NCI-H2081 (cell line): ENCODE measurements at places on chromosomes 12 and 14.

- no peak for DNase-seq
Measured at GRCh38 chr12:43159506-43159905, 392.5 kb downstream of the ADAMTS20 start.

GRCh38 chr14:54230645-54231044 is 166.2 kb upstream of the CDKN3 start:
- DNase-seq = no peak

- DNase-seq = no peak
Measured at GRCh38 chr12:24480766-24481449, 468.0 kb downstream of the BCAT1 start.

DNA sequence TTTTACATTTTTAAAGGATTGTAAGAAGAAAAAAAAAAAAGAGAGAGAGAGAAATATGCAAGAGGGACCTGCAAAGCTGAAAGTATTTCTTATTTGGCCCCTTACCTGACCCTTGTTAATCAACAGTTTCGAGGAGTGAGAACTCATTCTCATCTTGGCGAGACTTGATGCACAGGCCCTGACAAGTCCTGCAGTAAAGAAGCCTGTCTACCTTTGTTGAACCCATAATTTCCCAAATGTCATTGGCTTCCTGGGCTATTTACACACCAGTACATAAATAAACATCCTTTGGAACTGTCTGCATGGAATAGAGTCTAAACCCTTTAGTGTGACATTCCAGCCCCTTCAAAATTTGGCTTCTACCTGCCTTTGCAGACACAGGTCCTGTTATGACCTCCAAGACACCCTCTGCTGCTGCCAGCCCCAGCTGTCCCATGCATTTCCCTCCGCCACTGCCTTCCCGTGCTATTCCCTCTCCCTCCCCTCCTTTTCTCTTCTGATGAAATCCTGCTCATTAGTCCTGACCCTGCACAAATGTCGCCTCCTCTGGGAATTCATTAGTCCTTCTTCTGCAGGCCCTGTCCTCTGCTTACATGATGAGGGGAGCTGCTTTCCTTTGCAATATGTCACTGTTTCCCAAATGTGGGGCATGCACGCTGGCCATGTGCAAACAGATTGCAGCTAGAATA is 35.1 kb downstream of the MYL2 start:
- no peak for DNase-seq

DNA sequence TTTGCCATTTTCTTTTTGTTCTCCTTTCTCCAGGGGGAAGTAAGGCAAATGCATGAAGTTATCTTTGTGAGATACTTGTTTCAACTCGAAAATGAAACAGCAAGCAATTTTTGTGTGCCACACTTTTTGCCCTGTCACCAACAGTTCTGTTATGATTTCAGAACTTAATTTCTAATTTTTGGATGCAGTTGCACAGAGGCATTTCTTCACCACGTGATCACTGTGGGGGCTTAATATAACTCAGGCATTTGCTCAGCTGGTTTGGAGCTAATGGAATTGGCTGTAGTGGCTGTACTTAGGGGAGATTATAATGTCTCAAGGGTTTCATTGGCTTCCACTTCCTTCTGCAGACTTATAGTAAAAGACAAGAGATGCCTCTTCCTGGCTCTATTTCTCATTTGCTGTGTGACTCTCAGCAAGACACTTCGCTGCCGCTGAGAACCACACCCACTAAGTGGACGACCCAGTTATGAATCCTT is 452.4 kb downstream of the RAD51B start:
- DNase-seq = no peak

DNA sequence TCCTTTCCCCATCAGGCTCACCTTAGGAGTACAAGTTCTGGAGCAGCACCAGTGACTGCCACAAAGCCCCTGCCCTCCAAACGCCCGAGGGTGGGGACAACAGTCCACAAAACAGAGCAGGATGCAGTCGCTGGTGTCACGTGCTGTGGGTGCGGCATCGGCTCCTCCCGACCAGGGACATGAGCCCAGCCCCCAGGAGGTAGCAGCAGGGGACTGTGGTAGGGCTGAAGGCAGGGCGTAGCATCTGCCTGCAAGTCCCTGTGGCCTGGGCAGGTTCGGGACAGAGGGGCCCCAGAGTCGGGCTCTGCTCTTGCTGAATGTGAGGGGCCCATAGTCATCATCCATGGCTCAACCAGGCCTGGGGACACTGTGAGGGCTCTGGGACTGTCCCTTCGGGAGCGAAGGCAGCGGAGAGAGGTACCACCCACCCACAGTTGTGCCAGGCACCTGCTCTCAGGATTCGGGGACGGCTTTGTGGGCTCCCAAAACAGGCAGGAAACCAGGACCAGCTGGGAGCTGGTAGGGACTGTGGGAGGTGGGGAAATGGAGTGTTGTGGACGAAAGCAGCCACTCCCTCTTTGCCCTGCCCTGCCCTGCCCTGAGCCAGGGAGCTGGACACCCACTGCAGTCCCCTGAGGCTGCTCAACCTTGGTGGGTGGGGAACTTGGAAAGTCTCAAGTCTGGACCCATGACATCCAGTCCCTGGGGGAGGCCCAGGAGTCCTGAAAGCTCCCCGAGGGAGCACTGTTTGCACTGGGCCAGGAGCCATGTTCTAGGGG is 30.7 kb downstream of the FBRSL1 start:
- no peak for DNase-seq

DNA sequence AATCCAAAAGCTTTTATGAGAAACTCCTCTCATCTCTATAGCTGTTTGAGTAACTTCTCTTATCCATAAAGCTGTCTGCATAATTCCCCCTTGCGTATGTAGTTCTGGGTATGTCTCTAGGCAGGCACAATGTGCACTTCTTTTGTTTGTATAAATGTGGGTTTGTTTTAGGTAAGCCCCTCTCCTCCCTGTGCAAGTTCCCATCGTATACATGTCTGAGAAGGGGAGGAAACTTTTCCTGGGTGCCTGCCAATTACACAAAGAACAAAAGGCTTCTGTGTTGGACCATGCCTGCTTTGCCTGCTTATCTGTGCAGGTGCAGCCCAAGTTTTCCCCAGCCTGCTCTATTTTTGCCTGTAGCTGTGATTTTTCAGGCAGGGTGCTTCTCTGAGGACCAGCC is 96.7 kb downstream of the CCER1 start:
- peak; percentile 11 for DNase-seq

- DNase-seq = no peak
Measured at GRCh38 chr12:51185171-51185717, 12.3 kb upstream of the TFCP2 start.

- DNase-seq = no peak
Measured at GRCh38 chr14:52268279-52269061, 972 bp downstream of the PTGDR start.

DNA sequence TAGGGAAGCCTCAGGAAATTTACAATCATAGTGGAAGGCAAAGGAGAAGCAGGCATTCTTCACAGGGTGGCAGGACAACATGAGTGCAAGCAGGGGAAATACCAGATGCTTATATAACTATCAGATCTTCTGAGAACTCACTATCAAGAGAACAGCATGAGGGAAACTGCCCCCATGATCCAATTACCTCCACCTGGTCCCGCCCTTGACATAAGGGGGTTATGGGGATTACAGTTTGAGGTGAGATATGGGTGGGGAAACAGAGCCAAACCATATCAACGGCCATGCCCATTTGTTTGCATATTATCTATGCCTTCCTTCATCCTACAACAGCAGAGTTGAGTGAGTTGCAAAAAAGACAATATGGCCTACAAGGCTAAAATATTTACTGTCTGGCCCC is 140.2 kb upstream of the CCDC196 start:
- DNase-seq = no peak

- no peak for DNase-seq
Measured at GRCh38 chr14:75323571-75323970, 44.9 kb downstream of the FOS start.

DNA sequence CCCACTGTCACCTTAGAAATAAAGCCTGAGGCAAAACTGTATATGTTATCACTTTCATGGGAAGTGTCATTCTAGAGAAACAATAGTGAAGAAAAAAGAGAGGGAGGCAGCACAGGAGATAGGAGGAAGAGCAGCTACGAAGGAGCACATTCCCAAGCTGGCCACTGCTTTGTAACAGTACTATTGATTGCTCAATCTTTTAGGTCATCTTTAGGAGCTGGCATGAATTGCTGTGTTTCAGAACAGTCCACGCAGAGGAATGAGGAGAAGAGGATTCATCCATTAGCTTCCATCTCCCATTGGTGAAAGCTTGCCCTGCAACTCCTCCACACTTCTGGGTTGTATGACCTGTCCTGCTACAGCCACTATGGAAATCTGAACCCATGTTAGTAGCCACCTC is 372.5 kb upstream of the DDHD1 start:
- no peak for DNase-seq

- DNase-seq = no peak
Measured at GRCh38 chr14:99387880-99388279, 92.8 kb downstream of the SETD3 start.

GRCh38 chr12:53499266-53500141 is at the start of gene MAP3K12:
MAP3K12 (minus strand) TSS chr12:53499458; CDS start chr12:53487391, 12,067 bp downstream.
- DNase-seq = peak; percentile 58

DNA sequence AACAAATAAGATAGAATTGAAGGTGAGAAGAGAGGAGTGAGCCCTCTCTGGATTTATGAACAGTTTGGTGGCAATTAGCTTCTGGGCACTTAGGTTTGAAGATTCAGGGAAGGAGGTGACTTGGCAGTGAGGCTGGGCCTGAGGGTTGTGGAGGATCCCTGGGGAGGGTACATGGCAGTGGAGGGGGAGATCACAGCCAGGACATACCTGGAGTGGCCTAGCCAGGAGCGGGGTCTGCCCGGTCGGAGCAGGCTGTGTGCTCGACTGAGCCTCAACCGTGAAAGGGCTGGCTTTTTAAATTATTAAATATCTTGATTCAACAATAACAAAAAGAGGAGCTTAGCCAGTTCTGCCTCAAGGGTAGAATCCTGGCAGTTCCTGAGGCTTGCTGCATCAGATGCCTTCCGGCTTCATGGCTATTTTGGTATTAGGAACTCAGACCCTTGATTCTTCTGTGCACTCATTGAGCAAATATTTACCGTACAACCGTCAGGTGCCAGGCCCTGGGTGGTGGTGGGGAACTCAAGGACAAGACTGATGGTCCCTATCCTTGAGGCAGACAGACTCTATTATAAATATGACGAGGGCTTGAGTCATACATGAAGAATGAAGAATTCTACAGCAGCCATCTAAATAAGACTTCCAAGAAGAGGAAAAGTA is 73.4 kb downstream of the SPTB start:
- no peak for DNase-seq

GRCh38 chr14:20002319-20002718 is 356 bp downstream of the OR4Q2 start:
- no peak for DNase-seq

GRCh38 chr14:91249841-91250616 is 5.5 kb upstream of the GPR68 start:
- peak; percentile 32 for DNase-seq

DNA sequence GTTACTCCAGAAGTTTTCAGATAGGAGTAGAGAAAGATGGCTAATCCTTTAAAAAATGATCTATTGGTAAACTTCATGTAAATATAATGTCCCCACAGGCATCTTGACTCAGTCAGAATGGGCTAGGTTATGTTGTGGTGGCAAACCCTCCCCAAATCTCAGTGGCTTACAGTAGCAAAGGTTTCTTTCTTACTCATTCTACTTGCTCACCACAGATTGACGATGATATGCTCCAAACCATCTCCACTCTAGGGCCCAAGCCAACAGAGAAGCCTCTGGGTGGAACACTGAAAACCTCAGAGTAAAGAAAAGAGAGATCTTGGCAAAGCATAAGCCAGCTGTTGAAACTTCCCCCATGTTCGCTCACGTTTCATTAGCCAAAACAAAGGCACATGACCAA is 146.4 kb downstream of the EMP1 start:
- no peak for DNase-seq

GRCh38 chr12:88985011-88985410 is 367.3 kb downstream of the DUSP6 start:
- no peak for DNase-seq

DNA sequence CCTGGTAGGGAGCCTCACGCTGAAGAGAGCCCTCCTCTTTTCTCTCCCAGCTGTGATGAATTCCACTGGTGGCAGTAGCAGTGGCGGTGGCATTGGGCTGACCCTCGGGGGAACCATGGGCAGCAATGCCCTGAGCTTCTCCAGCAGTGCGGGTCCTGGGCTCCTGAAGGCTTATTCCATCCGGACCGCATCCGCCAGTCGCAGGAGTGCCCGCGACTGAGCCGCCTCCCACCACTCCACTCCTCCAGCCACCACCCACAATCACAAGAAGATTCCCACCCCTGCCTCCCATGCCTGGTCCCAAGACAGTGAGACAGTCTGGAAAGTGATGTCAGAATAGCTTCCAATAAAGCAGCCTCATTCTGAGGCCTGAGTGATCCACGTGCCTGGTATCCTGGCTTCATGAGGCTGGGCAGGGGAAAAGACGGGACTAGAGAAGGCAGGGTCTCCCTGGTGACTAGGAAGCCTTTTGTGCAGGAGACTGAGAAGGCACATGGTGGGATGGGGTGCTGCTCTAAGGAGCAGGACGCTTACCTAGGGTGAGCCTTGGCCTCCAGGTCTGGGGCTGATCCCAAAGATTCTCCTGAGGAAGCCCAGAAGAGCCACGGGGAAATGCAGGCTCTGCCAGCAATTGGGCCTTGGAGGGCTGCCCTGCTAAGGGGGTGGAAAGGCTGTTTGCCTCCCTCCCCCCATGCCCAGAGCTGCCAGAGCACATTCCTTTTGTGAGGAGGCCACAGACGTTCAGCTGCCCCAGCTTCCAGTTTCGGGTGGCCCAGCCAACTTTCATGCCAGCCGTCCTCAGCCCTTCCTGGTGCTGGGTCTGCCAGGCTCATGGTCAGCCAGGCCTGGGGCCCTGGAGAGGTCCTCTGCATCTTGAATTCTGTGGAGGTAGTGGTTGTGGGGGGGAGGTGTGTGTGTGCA is 15.8 kb downstream of the KRT7 start:
- no peak for DNase-seq

GRCh38 chr14:19878029-19878642 is 3.2 kb downstream of the OR4K2 start:
- no peak for DNase-seq

DNA sequence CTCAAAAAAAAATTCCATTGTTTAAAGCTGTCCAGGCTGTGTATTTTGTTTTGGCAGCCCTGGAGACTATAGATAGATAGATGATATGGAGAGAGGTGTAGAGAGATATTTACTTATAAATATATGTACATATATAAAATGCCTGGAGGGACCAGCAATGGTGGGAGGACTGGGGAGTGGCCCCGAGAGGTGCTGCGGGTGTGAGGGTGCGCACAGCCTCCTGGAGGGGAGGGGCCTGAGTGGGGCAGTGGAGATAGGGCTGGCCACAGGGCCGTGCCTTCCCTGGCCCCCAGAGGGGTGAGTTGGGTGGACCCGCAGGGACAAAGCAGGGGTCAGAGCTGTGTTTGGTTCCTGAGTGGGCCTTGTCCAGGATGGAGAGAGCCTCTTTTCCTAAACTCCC is 6.5 kb downstream of the ADSS1 start:
- DNase-seq = no peak

DNA sequence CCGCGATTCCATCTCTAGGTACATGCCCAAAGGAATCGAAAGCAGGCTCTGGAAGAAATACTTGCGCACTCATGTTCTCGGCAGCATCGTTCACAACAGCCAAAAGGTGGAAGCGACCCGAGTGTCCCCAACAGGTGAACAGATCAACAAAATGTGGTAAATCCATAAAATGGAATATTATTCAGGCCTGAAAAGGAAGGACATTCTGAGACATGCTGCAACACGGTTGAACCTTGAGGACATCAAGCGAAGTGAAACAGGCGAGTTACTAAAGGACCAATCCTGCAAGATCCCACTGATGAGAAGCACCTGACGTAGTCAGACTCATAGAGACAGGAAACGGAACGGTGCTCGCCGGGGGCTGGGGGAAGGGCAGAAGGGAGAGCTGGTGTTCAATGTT is 17.5 kb upstream of the DIO3 start:
- DNase-seq = no peak

- no peak for DNase-seq
Measured at GRCh38 chr14:93929048-93929535, 1.9 kb downstream of the FAM181A start.
